ENCODE measurements at places on chromosomes 5 and 9.
A peak's percentile ranks its signal among the peaks of the same experiment; 100 is the strongest.

GRCh38 chr9:91954841-91955471, 4.9 kb upstream of the ROR2 start:
- no peak for DNase-seq

DNA sequence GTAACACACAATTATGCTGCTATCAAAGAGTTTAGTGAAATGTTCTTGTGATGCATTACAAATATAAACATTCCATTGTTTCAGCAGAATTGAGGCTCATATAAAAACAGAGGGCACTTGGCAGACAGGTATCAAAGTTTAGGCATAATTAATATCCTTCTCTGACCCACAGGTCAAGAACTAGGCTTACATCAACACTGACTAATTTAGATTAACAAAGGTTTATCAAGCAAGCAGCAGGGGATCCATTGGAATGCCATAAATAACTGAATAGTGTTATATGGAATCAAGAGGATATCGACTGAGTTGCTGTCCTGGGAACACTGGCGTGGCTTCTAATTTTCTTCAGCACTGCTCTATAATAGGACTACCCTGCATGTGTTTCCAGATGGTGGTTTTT, 414.5 kb upstream of the ARRDC3 start:
- DNase-seq: no peak

- DNase-seq: no peak
These were observed 29.2 kb downstream of the CD14 start for GRCh38 chr5:140603734-140604133.

DNA sequence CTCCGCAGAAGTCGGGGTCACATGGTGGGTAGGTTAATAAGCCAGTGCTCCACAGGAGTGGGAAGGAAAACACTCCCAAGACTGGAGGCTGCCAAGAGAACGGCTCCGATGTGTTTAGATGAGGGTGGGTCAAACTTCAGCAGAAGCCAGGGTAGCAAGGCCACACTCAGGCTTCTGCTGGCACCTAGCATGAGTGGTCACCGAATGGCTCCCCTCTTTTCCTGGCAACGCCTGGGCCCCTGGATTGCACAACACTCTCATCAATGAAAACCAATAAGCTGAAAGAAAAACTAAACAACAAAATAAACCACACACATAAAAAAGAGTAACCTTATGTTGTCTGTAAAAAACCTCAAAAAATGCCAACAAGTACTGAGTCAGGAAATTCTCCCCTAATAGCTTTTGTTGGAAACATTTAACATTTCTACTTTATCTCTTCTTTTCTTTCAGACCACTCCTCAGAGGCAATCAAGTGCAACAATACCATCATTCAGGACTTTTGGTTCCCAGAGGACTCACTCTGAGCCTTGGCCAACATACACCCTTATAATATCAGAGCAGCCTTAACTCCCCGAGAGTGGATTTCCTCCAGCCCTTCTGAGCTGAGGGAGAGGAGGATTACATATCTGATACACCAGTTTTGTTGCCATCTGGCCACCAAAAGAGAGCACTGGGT, 279.9 kb downstream of the ENC1 start:
- DNase-seq: no peak

DNA sequence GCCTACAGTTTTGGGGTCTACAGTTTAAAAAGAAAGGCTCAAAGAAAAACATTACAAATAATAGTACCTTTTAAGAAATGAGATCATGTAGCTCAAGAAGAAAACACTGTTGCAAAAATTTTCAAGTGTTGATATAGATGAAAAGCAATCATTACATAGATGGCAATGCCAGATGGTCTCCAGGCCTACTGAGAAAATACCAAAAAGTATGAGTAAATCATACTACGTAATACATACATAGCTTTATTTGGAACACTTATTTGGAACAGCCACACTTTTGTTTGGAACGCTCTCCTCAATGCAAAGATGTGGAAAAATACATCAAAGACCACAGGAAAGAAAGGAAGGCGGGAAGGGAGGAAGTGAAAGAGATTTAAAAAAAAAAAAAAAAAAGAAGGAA, 44.1 kb downstream of the MARCHF11 start:
- no peak for DNase-seq

GRCh38 chr5:143554918-143555477, 151.5 kb upstream of the NR3C1 start:
- peak; percentile 48 for DNase-seq

- DNase-seq: no peak
These were observed 425.5 kb upstream of the FTMT start for GRCh38 chr5:121426153-121426552.

DNA sequence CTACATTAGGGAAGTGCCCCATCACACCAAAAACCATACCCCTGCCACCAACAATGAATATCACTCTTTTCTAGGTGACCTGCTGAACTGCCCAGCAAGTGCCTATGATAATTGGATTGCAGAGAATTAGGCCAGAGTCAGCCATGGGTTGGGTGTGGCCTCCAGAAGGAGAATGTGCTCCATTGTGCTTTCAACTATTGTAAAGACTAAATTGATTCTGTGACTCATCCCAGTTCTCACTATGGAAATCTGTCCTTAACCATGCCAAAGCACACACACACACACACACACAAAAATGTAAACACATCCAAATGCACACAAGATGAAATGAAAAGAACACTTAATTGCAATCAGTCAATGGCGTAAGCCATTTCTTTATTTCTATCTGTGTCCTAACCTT, 25.7 kb downstream of the DRD1 start:
- DNase-seq: no peak

GRCh38 chr9:7316967-7317366, 482.6 kb downstream of the DMAC1 start:
- DNase-seq: no peak

- DNase-seq: no peak
These were observed 4.5 kb downstream of the FCN2 start for GRCh38 chr9:134885001-134885678.

DNA sequence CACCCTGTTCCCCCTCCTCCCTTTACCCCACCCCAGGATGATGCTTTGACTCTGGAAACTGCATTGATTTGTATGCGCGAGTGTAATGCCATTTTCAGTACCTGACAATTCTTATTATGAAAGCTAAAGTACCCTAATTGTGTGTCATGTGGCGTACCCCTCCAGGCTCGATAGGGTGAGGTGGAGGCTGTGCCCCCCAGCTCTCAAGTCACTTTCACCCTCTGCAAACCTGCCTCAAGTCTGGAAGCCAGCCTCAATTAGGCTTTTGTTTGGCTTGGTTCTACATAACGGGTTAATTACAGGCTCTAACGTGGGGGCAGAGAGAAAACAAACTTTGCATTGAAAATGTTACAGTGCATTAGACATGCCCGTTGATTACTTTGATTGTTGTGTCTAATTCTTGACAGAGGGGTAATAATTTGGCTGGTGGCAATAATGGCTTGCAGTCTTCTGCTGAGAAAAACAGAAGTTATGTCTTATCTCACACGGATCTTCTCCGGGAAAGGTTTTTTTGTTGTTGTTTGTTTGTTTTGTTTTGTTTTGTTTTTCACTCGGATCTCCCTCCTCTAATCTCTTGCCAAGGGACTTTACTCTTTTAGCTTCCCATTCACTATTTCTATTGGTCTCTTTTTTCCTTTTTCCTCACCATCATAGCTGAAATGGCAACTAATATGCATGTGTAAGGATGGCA, 12.6 kb downstream of the ISL1 start:
- DNase-seq: no peak

GRCh38 chr9:109411069-109411761, 86.9 kb downstream of the PTPN3 start:
- DNase-seq: no peak

All from left lobe of liver (tissue), 2 donors.